Hematopoietic multipotent progenitor cell treated with erythropoietin and hydrocortisone succinate and interleukin-3 and kit ligand, for 4 days (in vitro differentiated cells): ENCODE measurements at places on chromosomes 1 and 21.
A peak's percentile ranks its signal among the peaks of the same experiment; 100 is the strongest.

GRCh38 chr1:6612641-6613360, 730 bp upstream of the PHF13 start:
- DNase-seq, result no peak

DNA sequence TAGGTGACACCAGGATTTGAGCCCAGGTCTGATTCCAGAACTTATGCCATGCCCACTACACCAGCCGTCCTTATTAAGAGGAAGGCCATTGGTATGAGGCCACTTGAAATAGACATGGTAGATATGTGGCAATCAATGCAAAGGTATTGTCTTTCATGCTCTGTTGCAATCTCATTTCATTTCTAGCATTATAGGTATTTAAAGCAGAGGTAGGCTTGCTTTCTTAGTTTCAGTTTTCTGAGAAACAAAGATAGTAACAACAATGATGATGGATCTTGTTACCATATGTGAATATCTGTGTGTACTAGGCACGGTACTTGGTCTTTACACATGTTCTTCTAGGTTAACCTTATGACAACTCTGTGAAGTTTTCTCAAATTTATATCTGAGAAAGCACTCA, 113.1 kb downstream of the FGGY start:
- no peak for DNase-seq

- DNase-seq, result no peak
Measured at GRCh38 chr1:25178917-25179561, 53.3 kb downstream of the SYF2 start.

DNA sequence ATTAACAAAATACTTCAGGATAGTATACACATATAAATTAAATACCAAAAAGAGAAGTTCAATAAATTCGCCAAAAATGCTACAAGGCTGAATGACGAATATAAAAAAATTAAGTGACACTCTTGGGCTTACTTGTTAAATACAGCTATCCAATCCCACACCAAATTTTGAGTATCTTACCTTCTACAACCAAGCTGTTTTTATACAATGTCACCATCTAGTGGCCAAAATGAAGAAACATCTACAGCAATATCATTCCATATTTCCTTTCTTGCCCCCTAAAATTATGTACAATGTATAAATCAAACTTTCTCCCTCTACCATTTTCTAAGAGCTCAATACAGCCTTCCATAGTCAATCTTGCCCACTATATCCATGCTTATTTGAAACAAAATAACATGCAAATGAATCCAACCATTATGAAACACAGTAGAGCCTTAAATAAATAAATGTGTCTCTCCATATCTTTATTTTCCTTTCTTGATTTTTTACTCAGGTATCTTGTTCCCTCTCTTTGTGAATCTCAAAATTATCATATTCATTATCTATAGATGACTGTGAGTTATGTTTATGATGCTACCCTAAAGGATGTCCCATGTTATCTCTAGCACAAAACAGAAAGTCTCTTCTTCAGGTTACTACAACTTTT, 86.3 kb downstream of the ACBD6 start:
- DNase-seq, result peak; percentile 74

DNA sequence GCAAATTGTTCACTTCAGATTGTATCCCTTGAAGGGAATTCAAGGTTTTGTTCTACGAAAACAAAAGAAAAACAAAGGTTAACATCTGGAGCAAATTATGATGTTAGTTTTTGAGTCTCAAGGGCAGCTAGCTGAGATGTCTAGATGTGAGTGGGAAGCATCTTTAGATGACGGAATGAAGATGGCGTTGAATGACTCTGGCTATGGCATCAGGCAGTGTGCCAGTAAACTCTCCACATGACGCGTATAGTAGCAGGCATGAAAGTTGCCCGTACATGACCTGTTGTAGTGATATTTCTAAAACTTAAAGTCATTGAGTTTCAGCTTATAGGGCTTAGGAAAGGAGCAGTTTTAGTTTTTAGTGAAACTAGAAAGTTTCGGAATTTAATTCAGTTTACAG, 12.3 kb upstream of the SDC3 start:
- DNase-seq, result peak; percentile 52
